Activated T-cell treated with anti-CD3 and anti-CD28 coated beads, Interleukin-2, amount 50 U/mL, for 4 hours (primary cell): ENCODE measurements at places on chromosomes 13 and 19.

GRCh38 chr13:23656637-23657371 lies 86.6 kb downstream of the TNFRSF19 start:
- DNase-seq = no peak

GRCh38 chr13:78709028-78709427 lies 50.1 kb upstream of the OBI1 start:
- DNase-seq = no peak

DNA sequence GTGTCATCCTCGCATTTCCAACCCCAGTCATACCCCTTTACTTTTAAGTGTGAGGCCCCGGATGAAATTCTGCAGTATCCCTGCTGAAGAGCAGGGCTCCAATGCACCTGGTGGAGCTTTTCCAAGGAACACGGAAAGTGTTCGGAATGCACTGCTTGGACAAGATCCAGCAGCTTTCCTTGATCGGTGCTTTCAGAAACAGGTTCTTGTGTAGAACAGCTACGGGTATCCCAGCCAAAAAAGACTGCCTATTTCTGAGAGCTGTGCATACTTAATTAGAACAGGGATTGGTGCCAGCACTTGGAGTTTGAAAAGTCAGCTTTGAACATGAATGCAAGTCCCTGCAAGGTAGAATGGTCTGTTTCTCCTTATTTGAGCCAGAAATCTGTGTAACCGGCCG lies 87.2 kb upstream of the C1QTNF9B start:
- DNase-seq = no peak

DNA sequence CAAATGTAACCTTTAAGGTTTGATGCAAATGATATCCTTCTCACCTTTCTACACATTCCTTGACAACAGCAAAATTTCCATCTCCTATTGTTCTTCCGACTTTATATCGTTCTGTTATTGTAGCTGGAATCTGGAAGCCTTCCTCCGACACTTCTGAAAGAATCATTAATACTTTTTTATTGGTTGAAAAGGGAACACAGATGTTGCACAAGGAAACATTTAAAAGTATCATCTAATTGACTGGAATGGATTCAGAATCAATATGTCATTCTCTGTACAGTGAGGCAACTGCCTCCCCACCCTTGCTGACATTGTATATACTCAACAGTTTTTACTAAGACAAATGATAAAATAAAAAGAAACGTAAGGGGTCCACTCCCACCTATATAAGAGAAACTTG lies 295.2 kb downstream of the DCLK1 start:
- no peak for DNase-seq

GRCh38 chr13:112972867-112973576 lies 4.0 kb downstream of the MCF2L start:
- no peak for DNase-seq

DNA sequence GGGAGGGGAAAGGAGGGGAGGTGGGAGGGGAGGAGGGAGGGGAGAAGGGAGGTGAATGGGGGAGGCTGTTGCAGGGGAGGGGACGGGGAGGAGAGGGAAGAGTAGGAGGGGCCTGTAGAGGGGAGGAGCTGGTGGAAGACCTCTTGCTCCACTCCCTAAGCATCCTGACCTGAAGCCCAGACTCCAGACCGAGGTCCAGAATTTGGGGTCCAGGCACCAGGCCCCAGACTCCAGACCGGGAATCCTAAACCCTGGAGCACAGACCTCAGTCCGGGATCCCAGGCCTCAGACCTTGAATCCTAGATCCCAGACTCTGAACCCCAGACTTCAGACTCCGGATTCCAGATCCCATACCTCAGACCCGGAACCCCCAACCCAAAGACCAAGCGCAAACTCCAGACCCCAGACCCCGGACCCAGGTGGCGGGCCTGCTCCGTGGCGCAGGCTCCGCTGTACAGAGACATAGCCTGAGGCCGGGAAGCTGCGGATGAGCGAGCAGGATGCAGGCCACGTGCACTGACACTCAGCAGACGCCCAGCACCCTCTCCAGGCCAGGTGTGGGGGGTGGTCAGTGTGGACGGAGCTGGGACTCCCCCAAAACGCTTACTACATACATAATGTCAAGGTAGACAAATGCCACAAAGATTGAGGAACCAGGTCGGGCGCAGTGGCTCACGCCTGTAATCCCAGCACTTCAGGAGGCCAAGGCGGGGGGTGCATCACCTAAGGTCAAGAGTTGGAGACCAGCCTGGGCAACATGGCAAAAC lies 710 bp upstream of the BTBD2 start:
- DNase-seq = peak; percentile 45

GRCh38 chr19:888581-889385 lies 4.2 kb downstream of the MED16 start:
- peak; percentile 29 for DNase-seq

- no peak for DNase-seq
Observed at GRCh38 chr19:42653841-42654240, 59.1 kb upstream of the CEACAM8 start.

DNA sequence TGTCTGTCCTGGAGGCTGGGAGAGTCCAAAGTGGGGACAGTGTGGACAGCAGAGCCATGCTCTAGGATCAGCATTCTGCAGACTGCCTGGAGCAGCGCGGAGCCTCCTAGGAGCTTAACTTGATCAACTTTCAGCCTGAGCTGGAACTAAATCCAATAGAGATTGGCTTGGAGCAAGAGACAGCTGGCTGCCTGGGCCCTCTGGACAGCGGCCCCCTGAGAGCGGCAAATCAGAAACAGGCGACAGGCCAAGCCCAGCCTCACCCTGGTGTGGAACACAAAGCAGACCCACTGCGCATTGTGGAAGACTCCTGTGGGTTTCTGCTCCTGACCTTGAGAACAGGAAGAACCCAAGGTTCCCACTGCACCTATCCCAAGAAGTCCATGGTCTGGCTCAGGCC lies 462.2 kb downstream of the TSHZ3 start:
- no peak for DNase-seq

DNA sequence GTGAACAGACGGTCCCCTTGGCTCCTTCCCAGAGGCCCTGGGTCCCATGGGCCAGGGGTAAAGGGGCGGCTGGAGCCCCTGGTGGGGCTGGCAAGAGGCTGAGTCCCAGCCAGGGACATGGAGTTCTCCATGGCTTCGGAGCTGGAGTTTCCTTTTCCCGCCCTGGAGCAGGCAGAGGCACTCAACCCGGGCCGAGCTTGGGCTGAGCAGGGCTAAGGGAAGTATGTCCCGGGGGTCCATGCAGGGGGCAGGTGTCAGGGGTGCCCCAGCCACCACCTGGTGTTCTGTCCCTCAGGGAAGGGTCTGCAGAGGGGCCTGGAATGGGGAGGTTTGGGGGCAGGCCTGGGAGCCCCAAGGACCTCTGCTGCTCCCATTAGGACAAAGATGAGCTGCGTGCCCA lies 54.0 kb upstream of the TPM4 start:
- DNase-seq = no peak

DNA sequence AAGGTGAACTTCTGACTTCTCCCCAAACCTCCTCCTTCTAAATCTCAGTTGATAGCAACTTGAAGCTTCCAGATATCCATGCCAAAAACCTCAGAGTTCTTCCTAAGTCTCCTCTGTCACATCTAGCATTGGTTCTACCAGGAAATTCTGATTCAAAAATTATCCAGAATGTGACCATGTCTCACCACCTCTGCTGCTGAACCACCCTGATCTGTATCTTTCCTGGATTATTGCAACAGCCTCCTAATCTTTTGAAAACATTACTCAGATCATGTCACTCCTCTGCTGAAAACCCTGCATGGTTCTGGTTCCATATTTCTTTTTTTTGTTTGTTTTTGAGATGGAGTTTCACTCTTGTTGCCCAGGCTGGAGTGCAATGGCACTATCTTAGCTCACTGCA lies 78.7 kb upstream of the TNFSF11 start:
- no peak for DNase-seq

DNA sequence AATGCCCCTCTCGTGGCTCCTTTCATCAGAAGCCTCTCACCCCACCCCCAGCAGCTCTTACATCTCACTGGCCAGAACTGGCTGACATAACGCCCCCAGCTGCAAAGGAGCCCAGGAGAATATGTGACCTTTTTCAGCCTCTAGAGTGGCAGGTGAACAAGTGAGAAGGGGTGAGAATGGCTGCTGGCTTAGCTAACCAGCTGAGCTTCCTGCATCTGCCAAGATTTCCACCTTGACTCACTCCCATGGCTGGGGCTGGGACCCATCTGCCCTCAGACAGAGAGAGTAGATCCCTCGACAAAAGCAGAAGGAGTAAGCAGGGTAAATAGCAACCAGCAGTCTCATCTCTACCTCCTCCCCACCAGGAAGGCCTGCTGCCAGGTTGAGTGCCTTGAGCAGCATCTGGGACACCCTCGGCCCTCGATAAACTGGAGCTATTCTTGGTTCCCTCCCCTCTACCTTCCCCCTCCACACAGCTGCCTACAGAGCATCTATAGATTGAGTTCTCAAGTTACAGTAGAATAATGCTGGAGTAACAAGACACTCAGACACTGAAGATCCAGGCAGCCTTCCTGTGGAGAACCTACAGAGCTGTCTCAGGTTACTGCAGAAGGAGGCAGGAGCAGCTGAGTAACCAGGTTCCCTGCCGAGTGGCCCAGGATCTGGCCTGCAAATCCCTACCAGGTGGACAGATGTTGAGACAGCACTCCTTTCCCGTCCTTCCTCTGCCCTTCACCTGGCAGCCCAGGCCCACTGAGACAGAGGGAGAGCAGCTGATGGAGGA lies 15.5 kb downstream of the KASH5 start:
- no peak for DNase-seq

DNA sequence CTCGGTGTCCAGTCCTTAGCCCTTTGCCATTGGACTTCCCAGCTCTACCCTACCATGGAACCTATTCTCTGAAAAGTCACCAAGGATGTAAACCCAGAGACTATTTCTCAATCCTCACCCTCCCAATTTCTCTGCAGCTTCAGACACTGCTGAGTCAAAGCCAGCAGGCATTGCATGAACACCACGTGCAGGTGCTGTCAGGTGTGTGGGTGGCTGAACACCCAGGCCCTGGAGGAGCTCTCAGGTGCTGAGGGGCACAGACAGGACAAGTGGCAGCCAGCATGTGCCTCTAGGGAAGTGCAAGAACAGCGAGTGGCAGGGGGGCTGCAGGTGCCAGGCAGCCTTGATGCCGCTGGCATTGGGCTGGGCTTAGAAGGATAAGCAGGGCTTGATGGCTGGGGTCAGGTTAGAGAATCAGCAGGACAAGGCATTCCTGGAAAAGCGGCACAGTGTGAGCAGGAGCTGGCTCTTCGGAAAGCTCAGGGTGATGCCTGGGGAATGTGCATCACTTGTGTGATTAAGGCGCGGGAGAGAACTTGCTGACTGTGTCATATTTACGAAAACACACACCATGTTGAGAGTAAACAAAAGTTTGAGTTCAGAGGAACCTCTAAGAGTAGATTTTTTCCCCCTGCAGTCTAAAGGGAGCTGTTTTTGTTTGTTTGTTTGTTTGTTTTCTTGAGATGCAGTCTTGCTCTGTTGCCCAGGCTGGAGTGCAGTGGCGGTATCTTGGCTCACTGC lies 83.8 kb downstream of the LNX2 start:
- no peak for DNase-seq

DNA sequence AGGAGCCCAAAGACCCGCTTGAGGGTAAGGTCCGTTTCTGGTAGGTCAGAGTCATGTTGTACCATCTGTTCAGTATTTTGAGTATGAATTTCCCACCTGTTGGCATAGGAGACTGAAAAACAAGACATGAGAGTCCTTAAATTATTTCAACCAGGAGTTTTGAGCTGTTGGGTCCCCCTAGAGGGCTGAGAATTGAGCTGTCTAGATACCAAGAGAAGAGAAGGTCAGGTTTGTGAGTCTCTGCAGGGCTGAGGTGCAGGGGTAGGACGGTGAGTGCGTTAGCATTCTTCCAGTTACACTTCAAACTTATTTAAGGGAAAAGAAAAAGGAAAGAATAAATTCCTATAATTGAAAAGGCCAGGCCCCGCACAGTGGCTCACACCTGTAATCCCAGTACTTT lies 5.0 kb downstream of the CBLC start:
- no peak for DNase-seq

GRCh38 chr19:11257846-11258380 lies 4.4 kb downstream of the DOCK6 start:
- DNase-seq = no peak

DNA sequence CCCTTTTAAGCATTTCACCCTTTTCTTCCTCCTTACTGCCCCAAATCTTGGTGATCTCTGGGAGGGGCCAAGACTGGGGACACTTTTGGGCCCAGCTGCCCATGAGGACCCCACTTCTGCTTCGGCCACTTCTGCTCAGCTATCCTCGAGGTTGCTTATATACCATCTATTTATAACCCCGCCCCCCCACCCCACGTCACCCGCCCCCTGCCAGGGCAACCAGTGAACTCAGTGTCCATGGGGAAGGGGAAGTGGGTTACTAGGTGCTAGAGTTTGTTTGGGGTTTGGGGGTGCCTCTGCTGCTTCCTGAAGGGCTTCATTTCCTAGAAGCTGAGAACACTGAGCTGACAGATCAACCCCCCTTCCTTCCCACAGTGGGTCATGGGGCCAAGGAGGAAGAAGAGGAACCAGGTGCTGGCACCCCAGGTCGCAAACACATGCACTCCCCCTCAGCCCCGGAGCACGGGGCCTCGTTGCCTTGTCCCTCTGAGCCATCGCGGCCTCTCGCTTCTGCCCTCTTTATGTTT lies 6.1 kb upstream of the ADGRE5 start:
- peak; percentile 51 for DNase-seq

GRCh38 chr19:47111682-47112165 lies 1.9 kb downstream of the ZC3H4 start:
- no peak for DNase-seq

- peak; percentile 72 for DNase-seq
Observed at GRCh38 chr19:996051-996838, 4.0 kb upstream of the GRIN3B start.

DNA sequence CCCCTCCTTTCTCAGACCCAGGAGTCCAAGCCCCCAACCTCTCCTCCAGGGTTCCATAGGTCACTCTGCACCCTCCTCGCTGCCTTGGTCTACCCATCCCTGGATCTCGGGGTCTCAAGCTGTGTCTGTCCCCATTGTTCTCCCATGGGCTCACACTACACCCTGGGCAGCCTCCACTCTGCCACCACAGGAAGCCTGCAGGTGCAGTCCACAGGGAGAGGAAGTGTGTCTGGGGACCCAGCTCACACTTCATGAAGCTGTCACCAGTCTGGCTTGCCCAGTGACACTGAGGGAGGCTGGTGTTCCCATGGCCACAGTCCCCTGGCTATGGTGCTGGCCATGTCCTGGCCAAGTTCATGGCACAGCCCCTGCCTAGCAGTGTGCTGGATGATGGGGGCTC lies 5.3 kb downstream of the NECTIN2 start:
- no peak for DNase-seq

DNA sequence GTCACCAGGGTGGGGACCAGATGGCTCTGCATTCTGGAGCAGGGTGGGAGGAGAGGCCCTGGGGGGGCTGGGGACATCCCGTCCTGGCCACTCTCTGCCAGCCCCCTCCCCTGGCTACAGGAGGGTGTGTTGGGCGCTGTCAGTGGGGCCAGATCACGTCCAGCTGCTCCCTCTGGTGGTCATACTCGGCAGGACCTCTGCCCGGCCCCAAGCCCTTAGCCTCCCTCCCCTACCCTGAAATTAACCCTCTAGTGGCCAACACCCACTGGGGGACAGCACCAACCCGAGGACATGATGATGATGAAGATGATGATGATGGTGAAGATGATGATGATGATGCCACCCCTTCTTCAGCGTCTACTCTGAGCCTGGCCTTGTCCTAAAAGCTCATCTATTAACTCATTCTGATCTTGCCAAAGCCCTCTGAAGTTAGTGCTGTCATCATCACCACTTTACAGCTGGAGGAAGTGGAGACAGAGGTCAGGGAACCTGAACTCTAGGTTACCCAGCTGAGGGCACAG lies 590 bp upstream of the LGI4 start:
- peak; percentile 61 for DNase-seq

- no peak for DNase-seq
Observed at GRCh38 chr19:974564-975257, 9.4 kb upstream of the WDR18 start.
